ENCODE measurements at places on chromosomes 7 and 10.

GRCh38 chr10:110817614-110818013, 54.1 kb upstream of the PDCD4 start:
- DNase-seq = no peak

DNA sequence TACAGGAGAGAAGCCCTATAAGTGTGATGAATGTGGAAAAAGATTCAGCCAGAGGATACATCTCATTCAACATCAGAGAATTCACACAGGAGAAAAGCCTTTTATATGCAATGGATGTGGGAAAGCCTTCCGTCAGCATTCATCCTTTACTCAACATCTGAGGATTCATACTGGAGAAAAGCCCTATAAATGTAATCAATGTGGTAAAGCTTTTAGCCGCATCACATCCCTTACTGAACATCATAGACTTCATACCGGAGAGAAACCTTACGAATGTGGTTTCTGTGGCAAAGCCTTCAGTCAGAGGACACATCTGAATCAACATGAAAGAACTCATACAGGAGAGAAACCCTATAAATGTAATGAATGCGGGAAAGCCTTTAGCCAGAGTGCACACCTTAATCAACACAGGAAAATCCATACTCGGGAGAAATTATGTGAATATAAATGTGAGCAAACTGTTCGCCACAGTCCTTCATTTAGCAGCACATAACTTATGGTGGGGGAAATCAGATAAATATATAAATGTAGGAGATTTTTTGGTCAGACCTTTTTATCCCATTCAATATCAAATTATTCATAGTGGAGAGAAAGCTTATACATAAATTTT, 12.1 kb upstream of the MRPS17 start:
- DNase-seq = no peak

GRCh38 chr10:18424200-18424599, 227.2 kb downstream of the NSUN6 start:
- DNase-seq = no peak

DNA sequence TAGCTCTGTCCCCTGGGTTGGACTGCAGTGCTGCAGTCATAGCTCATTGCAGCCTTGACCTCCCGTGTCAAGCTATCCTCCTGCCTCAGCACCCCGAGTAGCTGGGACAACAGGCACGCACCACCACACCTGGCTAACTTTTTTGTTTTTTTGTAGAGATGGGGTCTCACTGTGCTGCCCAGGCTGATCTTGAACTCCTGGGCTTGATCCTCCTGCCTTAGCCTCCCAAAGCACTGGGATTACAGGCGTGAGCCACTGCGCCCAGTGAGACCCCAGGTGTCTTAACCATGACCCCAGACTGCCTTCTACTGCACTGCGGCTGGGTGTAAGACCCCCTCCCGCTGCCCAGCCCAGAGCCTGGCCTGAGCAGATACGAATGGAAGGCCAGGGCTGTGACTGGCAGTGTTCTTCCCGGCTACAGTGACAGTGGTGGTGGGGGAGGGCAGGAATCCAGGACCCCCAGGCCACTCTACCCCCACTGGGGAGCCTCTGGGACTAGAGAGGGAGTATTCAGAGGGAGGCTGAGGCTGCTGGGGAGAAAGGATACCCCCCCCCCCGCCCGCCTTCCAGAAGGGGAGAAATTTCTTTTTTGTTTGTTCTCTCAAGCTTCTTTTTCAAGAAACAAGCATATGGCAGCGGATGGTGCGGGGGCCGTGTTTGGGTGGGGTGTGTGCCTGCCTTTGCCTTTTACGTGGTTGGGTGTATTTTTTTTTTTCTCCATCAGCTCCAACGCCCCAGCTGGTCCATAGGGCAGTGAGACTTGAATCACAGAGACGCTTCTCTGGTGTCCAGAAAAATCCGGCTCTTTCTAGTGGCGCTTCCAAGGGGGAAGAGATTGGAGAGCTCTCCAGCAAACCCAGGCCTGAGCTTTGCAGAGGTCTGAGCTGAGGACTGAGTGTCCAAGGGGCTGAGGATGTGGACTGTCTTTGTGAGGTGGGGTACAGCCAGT, 36.6 kb downstream of the GTF2IRD1 start:
- no peak for DNase-seq

DNA sequence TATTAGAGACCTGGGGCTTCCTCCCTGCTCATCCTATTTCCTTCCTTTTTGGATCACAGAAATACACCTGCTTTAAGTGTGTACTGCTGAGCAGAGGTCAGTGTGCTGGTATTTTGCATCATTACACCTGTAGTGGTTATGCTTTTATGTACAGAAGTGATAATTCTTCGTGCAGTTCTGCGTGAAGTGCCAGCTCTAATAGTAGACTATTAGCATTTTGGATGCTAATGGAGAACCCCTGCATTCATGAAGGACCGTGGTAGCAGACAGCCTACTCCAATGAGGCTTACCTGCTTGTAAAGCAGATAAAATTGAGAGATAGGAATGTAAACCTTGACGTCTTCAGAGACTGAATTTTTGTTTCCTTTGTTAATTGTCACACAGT, 114.3 kb downstream of the CDK14 start:
- DNase-seq = no peak

- DNase-seq = no peak
These were observed 8.4 kb downstream of the DBNL start for GRCh38 chr7:44052771-44053365.

DNA sequence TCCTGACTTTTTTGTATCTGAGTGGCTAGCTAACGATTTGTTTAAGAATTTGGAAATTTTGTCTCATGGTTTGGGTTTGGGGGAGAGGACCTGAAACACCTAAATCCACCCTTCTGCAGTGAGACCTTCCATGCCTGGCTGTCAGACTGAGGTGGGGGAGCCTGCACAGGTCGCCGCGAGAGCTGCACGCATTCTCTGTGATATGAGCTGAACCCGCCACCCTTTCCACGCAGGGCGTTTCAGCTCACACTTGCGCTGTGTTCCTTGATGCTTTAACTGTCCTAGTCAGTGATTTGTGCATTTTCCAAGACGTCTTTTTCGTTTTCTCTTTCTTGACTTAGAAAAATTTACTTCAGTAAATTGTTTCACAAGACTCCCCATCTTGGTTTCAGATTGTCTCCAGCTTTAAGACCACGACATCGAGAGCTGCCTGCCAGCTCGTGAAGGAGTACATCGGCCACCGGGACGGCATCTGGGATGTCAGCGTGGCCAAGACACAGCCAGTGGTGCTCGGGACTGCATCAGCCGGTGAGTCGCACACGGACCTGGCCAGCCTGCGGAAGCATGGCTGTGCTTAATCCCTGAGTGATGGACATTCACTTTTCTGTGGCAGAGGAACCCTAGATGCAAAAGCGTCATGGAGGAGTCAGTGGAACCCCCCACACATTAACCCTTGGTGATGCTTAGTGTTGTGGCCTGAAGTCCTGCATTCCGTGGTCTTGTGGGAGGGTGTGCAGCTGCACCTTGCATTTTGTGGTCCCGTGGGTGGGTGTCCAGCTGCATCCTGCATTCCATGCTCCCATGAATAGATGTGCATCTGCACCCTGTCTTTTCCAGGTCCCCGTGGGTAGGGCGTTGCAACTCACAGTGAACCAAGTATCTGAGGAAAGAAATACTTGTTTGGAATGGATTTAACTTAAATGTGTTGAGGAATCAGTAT, 28.1 kb downstream of the WDR37 start:
- DNase-seq = no peak

GRCh38 chr7:87495366-87495765, 19.9 kb upstream of the ABCB4 start:
- DNase-seq = no peak

DNA sequence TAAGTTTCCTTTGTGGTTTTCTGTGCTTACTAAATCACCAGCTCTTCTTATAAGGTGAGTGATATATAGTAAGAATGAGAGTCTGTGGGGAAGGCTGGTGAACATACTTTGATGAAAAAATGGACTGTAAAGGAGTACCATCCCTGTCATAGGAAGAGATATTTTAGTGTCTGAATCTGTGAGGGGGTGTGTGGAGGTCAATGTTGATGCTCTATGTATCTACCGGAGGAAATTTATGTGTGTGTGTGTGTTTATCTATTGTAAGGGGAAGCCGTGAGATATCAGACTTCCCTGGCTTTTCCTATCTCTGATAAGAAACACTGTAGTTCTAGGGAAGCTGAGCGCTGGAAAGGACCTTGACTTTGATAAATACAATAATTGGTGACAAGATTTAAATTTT, 179.0 kb downstream of the PCDH15 start:
- DNase-seq = no peak

GRCh38 chr10:125510998-125511397, 172.0 kb downstream of the TEX36 start:
- DNase-seq = no peak

DNA sequence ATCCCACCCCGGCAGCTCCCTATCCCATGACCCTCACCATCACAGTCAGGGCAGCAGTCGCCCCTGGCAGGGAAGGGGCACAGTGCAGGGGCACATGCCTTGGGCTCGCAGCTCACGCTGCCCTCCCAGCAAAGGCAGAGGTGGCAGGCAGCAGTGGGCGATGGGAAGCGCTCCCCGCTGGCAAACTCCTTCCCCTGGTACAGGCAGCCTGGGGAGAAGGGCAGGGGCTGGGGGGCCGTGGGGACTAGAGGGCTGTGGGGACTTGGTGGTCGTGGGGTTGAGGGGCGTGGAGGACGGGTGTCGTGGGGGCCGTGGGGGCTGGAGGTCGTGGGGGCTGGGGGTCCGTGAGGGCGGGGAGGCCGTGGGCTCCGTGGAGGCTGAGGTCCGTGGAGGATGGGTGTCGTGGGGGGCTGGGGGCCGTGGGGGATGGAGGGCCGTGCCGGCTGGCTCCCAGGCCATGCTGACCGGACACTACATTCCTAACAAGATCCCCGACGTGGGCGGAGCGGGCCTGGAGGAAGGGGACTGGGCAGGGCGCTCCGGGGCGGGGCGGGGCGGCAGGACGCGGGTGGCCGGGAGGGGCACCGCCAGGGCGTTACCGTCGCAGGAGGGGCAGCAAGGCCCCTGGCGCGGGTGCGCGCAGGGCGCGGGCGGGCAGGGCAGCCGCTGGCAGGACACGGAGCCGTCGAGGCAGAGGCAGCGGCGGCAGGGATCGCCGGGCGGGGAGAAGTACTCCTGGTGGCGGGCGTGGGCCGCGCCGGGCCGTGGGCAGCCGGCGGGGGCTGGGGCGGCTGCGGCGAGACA, 20.0 kb downstream of the KCP start:
- DNase-seq = no peak

DNA sequence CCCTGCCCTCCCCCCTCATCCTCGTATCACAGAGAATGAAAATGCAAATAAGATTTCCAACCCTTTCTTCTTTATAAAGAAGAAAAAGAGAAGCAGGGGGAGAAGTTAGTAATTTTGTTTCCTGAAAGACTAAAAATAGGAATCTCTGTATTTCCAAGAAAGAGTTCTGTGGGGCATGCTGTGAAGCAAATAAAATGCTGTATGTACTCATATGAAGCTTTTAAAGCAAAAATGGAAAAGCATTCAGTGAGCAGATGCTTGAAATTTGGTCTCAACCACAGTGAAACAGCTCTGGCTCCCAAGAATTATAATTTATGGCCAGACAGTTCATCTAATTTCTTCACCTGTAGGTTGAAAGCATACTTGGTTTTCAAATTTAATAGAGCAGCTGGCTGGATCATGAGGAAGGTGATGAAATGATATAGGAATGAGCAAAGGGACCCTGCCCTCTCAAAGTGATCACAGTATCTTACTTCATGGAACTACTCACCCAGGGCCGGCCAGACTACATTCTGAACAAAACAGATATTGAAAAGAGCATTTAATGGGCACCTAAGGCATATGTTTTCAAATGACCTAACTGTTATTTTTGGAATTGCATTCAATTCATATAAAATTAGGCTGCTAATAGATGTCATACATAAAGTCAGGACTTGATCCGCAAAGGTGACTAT, 31.4 kb downstream of the SVIL start:
- DNase-seq = no peak

- no peak for DNase-seq
These were observed 590.8 kb downstream of the AUTS2 start for GRCh38 chr7:70188901-70189650.

DNA sequence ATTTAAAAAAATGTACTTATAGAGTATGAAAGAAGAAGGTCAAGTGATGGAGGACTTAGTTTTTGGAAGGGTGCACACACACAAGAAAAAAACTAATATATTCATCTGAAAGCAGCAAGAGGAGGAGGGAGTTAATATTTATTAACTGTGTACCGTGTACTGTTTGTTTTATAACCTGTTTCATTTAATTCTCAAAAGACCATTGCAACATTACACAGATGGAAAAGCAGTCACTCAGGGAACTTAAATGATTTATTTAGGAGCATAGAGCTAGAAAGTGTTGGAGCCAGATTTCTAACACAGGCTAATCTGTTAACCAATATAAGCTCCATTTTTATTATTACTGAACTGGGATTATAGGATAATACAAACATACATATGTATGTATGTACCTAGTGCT, 36.7 kb downstream of the GLCCI1 start:
- DNase-seq = no peak

DNA sequence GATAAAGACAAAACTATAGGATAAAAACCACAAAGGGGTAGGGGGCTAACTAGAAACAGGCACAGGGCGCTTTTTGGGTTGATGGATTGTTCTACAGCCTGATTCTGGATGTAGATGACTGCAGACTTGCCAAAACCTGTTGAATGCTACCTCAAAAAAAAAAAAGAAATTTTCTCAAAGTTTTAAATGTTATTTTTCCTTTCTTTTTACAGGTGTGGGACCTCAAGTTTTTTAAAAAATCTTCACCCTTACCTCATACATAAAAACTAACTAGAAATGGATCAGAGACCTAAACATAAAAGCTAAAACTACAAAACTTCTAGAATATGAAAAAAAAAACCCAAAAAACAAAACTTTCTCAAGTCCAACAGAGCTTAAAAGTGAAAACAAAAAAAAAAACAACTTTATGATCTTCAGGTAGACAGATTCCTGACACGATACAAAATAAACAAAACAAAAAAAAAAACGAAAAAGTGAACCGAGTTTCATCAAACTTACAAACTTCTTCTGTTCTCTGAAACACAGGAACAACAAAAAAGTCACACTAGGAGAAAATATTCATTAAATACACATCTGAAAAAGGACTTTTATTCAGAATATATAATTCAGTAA, 14.9 kb downstream of the RHEB start:
- DNase-seq = no peak

DNA sequence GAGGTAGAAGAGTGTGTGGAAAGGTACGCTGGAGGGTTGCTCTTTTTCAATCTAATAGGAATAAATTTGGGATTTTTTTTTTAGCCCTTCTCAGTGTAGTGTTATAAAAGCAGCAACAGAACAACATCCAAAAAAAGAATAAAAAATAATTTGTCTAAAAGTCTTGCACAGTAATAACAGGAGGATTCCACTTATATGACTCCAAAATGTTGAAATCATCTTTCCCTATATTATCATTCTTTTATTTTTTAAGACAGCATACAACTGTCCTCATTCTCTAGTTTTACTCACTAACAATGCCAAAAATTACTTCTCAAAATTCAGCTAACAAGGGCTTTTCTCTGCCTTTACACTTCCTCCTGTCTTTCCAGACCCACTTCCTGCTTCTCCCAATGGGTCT, 27.8 kb downstream of the IL2RA start:
- no peak for DNase-seq

- DNase-seq = no peak
These were observed 225.5 kb downstream of the SFMBT2 start for GRCh38 chr10:7185367-7185690.

GRCh38 chr10:50541921-50542320, 81.8 kb downstream of the SGMS1 start:
- DNase-seq = no peak
